CD8-positive, alpha-beta T cell (primary cell): ENCODE measurements at places on chromosomes 5 and 9.

DNA sequence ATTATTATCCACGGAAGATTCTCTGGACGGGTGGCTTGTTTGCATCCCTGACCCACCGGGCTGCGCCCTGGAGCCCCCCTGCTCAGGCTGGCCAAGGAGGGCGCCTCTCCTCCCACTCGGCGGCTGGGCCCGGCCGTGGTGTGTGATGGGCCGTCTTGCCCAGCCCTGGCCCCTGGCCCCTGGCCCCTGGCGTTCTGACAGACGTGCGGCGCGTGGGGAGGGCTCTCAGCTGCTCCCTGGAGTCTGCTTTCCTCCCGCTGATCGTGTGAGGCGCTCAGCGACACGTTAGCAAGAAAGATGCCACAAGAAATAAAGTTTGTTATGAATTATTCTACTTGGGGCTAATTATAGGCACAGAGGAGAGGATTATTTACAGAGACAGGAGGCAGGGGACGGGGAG is 33.3 kb downstream of the UNC5A start:
- DNase-seq, result no peak

DNA sequence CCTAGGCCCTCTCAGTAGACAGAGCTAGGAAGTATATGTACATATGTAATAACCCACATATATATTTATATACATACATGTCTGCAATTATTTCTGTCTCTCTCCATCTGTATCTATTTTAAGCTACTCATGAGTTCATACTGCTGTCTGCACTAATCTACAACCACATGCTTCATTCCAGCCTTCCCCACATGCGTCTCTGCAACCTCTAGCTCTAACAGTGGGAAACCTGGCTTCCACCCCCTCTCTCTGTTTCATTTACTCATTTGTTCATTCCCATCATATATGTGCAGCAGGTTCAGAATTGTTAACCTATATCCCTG is 23.3 kb downstream of the DCANP1 start:
- DNase-seq, result no peak

DNA sequence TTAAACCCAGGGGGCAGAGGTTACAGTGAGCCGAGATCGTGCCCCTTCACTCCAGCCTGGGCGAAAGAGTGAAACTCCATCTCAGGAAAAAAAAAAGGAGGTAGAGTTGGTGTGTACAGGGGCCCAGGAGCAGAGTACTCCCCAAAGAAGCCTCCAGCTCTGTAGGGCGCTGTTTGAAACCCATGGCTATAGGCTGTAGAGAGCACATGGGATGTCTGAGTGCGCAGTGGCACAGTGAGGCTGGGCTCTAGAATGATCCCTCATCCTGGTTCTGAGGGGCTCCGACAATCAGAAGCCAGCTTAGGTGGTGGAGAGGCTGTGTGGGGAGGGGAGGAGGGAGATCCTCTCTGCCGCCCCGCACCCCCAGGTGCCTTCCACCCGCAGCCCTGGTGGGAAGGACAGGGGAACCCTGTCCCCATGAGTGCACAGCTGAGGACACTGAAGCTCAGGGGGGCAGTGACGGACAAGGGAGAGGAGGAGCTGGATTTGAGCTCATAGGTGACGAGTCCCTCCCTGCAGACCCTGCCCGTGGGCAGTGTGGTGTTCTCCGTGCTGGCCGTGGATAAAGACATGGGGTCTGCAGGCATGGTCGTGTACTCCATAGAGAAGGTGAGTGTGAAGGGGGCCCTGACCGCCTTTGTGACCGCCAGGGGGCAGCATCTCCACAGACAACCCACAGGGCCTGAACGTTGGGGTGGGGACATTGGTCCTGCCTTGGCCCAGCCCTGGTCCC is 24.6 kb downstream of the CDHR2 start:
- DNase-seq, result peak; percentile 77

DNA sequence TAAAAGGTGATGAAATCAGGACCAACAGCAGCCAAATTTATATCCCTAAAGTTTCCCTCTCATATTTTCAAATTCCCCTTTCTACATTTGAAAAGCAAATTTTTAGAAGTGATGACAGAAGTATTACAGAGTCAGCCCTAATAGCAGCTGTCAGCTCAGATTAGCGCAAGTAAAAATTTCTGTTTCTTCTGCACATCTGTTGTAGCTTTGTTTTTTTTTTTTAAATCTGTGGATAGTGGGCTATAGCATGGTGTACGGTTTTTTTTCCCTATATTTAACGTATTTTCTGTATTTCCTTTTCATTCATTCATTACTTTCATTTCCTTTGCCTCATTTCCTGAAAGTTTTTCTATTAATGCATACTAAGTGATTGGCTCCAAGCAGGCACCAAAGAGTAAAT is 99.1 kb downstream of the MACIR start:
- no peak for DNase-seq

DNA sequence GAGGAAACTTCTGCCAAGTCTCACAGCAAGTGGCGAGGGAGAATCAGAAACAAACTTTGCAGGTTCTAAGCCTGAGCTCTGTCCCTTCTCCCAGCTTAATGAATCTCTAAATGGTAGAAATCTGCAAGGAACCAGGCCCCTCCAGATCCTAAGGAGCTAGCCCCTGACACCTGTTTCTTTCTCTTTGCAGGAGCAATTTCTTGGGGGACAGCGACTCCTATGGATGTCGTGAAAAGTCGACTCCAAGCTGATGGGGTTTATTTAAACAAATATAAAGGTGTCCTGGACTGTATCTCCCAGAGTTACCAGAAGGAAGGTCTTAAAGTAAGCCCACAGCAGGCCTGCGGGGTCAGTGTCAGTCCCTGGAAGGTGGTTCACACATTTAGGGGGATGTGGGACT is 21.8 kb downstream of the IL9 start:
- no peak for DNase-seq

- no peak for DNase-seq
These were observed 260.4 kb downstream of the ARL15 start for GRCh38 chr5:54049963-54050362.

GRCh38 chr5:67206461-67206860 is 9.9 kb upstream of the CD180 start:
- no peak for DNase-seq

DNA sequence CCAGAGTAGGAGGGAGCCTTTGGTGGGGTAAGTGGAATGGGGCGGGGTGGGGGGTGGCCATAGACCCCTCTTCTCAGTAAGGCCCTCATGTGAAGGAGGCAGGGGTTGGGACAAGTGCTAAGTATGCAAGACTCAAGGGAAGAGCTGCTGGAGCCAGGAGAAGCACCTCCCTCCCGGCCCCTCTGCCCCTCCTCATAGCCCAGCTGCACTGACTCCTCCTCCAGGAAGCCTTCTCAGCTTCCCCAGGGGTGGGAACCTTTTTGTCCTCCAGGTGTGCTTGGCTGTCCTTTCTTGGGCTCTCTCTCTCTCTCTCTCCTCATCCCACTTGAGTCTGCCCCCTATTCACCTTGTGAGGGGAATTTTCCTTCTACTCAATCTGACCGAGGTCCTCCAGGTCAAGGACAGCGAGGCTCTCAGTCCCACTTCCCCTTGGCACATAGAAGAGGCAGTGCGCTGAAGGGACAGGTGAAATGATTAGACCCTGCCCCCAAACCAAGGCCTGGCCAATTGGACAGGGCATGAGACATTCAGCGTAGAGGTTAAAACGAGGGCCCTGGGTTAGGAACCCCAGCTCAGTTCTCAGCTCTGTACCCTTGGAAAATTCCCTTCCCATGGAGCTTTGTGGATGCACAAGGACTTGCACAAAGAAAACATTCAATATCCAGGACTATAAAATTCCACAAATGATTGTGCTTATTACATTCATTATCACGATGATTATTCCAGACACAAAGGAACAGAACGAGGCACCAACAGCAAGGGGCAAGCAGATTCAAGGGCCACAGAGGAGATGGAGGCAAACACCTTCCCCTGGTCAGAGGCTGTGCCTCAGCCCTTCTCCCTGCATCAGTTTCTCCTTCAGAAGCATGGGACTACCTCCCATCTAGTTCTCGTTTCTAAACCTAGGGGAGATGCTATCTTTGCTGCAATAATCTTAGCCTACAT is 45.6 kb upstream of the IL17B start:
- no peak for DNase-seq

DNA sequence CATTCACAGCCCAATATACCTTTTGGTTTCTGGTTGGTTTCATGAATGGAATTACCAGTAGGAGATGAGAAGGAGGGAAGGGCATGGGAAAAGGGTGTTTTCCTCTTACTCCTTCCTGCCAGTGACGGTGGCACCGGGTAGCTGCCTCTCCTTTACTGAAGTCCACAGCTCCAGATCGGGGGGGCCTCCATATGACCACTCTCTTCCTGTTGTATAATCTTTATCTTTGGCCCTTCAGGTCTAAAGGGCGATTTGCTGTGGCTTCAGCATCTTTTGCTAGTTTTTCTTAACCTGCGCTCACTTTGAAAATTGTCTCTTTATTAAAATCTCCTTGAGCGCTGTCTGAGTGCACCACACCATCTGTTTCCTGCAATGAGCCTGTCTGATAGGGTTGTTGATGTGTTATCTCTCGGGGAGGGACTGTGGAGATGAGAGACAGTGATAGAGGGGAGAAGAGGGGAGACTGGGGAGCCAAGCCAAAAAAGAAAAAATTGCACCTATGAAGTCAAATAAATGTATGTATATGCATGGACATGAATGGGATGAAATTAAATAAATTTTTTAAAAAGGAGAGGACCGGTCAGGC is 449.3 kb upstream of the KLF4 start:
- no peak for DNase-seq

DNA sequence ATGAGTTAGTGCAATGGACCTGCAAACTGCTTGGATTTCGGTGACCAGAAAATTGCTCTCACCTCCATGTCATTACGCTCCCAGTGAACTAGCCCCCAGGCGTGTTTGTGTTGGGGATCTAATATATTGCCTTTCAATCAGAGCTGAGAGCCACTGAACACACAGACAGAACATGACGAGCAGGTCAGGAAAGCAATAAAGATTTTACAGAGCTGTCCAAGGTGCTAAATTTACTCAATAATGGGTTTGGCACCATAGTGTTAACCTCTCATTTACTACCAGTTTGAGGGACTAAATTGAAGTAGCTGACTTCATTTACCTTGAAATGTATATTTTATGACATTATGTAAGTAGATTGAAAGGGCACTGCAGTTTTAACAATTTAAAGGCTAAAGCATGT is 383.0 kb downstream of the EBF1 start:
- DNase-seq, result no peak

GRCh38 chr5:82911910-82912309 is 165.3 kb downstream of the TMEM167A start:
- no peak for DNase-seq

- no peak for DNase-seq
These were observed 338.8 kb downstream of the ARL15 start for GRCh38 chr5:53971551-53971950.

GRCh38 chr9:87546704-87547103 is 49.0 kb downstream of the DAPK1 start:
- no peak for DNase-seq

DNA sequence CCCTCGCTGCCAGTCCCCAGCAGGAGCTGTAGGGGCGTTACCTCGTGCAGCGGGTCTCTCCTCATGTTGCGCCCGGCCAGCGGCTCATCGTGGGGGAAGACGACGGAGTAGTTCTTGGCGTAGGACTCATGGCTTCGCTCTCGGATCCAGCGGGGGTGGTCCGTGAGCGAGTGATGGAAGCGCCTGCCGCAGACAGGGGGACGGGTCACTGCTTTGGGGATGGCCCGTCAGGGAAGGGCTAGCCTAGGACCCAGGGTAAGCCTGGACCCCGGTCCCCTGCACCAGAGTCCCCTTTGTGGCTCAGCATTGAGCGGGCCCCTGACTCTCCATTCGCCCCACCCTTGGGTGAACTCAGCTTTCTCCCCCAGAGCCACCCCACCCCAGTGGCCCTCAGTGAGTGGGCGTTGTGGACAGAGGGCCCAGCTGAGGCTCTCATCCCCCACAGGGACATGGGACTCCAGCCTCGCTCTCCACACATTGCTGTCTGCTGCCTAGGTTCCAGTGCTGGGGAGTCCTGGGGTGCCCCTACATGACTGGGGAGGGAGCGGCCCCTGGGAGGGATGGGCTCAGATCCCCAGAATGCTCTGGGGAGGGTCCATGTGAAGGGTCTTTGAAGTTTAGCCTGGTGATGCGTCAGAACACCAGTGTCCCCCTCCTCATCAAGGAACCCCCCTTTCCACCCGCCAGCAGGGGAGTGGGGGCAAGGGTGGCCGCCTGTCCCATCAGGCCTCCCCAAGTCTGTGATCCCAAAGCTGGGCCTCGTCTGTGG is 29.7 kb downstream of the SARDH start:
- DNase-seq, result no peak

DNA sequence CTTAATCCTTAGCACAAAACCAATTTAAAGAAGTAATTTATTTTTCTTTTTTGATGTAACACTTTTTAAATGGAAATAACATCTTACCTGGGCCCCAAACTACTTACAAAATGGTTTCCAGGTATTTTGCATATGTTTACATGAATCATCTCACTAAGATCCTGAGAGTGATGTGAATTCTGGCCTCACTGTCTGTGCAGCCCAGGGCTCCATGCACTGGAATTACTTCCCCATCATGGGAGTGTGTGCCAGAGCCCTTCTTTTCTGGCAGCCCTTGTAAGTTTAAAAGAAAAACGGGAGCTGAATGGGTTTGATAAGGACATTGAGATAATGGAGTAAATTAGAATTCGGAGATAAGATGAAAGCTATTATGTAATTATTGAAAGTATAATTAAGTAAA is 12.2 kb upstream of the F2R start:
- DNase-seq, result no peak

DNA sequence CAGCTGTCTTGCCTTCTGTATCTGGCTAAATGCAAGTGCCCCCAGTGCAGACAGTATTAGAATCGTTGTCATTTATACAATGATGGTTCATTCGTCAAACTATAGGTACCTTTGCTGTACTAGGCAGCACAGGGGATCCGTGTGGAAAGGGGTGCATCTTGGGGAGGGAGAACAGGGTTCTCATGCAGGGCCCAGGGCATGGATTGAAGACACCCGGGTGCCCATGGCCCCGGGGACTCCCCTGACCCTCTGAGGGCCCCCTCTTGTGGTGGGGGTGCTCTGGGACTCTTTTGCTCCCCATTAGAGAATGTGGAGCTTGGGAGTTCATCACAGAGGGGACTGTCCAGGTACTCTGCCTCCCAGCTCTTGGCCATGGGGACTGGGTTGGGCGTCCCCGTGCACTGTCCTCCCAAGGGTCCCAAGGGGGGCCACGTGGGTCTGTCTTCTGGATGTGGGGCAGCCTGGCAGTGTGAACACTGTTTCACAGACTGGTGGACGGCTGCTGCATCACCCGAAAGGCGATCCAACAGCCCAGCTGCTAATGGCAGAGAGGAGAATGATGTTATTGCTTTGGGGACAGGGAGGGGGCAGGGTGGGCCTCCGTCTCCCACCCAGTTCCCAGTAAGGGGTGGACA is 36.9 kb upstream of the RXRA start:
- DNase-seq, result no peak

- DNase-seq, result no peak
These were observed 14.4 kb upstream of the S1PR3 start for GRCh38 chr9:88976890-88977257.

- DNase-seq, result no peak
These were observed 47.9 kb downstream of the TNFSF15 start for GRCh38 chr9:114757984-114758383.

- DNase-seq, result no peak
These were observed 125.3 kb upstream of the ABCA1 start for GRCh38 chr9:105053209-105053652.

- no peak for DNase-seq
These were observed 544 bp downstream of the FNBP1 start for GRCh38 chr9:130042406-130042884.
